COR-L47 (cell line): ENCODE measurements at places on chromosomes 2 and 18.

GRCh38 chr2:71897137-71897480, 250.6 kb downstream of the CYP26B1 start:
- no peak for DNase-seq

- DNase-seq = no peak
Observed at GRCh38 chr2:17441790-17442189, 76.5 kb downstream of the RAD51AP2 start.

GRCh38 chr2:25374411-25374810, 32.7 kb upstream of the DNMT3A start:
- no peak for DNase-seq

GRCh38 chr2:225091336-225091735, 49.1 kb upstream of the DOCK10 start:
- no peak for DNase-seq

- DNase-seq = no peak
Observed at GRCh38 chr2:100021791-100022340, 120.5 kb downstream of the AFF3 start.

DNA sequence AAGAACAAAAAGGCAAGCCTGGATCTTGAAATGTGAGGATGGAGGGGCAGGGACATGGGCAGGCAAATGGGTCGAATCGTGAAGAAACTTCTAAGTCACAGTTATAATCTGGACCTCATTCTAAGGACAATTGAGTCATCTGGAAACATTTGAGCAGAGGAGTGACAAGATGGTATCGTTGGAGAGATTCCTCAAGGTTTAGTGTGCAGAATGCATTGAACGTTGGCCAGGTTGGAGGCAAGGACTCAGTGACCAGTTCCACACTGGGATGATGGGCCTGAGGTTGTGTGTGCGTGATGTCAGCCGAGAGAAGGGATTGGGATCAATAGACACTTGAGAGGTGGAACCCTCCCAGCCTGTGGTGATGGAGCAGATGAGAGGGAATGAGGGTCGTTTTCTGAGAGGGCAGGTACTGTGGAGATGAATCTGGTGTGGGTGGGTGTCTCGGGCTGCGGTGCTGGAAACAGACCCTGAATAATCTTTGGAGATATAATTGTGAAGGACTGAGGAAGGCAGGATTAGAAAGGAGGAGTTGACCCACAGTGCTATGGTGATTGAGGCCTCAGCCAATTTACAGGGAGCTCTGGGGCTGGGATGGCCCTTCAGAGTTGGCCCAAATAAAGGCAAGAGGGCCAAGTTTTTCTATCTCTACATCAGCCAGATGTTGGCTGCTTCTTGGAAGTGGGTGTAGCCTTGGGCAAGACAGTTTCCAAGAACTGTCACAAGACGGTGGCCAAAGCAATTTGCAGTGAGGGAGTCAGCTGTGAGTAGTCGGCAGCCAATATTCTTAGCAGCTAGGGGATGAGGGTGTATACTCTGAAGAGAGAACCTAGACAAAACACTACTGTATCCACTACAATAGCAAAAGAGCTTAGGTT, 5.8 kb upstream of the ZNF532 start:
- no peak for DNase-seq

GRCh38 chr18:48679236-48679635, 140.4 kb downstream of the CTIF start:
- DNase-seq = no peak

DNA sequence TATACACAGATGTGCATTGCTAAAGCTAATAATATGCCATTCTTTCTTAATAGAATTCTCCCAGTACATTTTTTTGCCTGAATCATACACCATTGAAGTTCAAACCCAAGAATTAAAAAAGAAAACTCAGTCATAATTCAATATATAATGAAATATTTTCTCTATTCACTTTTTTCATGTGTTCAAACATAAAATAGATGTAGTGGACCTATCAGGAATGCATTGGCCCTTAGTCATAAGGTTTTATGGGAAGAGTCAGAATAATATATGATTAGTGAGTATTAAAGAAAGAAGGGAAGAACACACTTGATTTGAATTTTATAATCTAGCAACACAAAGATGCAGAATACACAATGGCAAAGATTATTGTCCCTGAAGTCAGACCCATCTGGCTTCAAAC, 297.0 kb upstream of the COL3A1 start:
- DNase-seq = no peak

GRCh38 chr2:62369541-62370202, 136.3 kb downstream of the TMEM17 start:
- DNase-seq = no peak

DNA sequence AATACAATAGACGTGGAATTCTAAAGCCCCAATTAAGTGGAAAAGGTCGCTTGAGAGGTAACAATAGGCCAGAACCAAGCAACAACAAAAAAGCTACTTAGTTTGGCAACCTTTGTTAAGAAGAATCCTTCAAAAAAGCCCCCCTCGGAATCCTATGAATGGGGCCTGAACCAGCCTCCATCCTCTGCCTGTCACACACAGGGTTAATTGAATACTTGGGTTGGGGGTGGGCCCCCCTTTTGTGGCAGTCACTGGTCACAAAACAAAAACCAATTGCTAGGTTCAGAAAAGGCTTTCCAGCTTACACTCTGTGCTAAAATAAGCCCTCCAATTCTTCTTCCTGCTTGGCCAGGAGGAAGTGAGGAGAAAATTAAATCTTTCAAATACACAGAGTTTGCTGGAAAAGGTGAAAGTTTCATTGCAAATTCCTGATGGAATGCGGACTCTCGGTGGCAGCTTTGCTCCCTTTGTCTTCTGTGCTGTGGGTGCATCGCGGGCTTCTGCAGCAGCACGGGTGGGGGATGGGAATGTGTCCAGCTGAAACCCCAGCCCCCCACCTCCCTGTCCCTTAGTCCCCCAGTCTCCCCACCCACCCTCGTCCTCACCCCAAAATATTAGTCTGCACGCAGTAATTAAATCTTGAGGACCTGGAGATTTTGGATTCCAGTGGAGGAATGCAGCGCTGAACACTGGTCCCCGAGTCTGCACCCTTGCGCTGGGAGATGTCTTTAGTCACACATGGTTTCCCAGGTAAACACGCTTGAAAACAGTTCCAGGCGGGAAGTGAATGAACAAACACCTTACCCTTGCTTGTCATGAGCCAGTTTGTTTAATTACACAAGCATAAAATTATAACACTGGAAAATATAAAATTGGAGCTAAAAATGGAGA, 254.3 kb downstream of the SOX11 start:
- DNase-seq = no peak

GRCh38 chr2:230161184-230161583, 58.6 kb downstream of the SP110 start:
- no peak for DNase-seq

GRCh38 chr18:70454704-70455322, 166.0 kb downstream of the SOCS6 start:
- DNase-seq = peak; percentile 57

DNA sequence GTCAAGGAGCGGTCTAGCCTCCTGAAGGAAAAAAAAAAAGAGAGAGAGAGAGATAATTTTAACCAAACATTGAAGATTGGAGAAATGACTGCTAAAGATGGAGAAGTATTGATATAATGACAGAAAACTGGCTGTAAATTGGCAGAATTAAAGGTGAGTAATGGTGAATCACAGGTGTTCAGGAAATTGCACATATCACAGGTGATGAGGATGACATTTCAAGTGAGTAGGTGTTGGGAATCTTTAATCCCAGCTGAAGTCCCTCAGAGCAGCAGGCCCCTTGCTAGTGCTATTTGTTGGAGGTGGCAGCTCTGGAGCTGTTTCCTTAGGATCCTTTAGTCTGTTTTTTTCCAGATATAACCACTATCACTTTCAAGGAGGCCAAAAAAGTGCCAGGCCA, 678.4 kb upstream of the VRK2 start:
- no peak for DNase-seq
